ENCODE measurements at places on chromosomes 3 and 15.

- DNase-seq = no peak
These were observed 826.8 kb upstream of the CFAP20DC start for GRCh38 chr3:59876533-59877062.

DNA sequence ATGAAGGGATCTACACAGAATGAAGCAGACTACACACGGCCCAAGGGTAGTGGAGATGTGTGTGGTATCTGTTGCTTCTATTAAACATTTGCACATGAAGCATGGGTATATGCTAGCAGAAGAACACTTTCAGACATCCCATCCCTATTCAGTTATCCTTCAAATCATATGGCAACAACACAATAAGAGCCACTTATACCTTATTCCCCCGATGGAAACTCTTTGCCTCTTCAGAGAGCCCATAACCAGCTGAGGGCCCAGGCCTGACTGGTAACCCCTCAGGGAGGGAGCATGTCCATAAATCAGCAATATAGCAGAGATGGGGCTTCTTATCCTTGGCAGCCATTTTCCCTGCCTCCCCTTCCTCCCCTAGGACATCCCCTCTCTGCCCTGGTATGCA lies 210.6 kb downstream of the FHIT start:
- no peak for DNase-seq

DNA sequence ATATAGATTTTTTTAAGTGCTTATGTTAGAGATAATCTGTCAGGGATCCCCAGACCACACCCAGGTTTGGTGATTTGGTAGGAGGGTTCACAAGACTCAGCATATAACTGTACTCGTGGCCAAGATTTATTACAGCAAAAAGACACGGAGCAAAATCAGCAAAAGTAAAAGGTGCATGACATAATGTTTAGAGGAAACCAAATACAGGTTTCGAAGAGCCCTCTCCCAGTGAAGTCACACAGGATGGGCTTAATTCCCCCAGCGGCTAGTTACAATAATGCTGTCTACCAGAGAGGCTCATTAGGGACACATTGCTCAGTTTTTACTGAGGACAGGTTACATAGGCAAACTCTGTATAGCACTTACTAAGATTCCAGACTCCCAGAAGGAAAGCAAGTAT lies 36.5 kb downstream of the MYO5A start:
- no peak for DNase-seq

DNA sequence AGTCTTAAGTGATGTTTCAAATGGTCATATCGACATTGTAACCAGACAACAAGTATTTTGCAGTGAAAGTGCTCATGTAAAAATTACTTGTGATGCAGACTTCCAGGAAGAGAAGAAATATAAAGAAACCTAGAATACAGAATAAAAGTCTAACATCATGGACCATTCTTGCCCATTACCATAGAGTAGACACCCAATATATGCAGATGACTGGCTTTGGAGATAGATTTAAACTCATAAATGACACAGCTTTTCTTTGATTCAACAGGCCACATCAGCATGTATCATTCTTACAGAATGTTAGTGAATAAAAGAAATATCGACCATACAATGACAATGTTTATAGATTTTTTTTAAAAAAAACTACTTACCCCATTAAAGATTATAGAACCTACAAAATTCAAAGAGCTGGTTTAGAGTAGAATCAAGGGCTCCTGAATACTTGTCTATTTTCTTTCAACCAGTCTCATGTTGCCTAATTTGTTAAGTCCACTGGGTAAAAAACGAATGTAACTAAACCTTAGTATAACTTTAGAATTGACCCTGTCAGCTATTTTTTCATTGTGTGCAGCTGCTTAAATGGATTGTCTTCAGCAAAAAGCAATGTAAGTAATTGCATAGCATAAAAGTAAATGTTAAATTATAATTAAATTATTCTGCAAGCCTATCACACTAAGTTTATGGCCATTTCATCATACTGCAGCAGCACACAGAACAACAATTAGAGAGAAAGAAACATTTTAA lies 268.7 kb upstream of the AGTR1 start:
- DNase-seq = no peak

GRCh38 chr3:115808244-115808643 lies 184.9 kb downstream of the GAP43 start:
- DNase-seq = no peak

DNA sequence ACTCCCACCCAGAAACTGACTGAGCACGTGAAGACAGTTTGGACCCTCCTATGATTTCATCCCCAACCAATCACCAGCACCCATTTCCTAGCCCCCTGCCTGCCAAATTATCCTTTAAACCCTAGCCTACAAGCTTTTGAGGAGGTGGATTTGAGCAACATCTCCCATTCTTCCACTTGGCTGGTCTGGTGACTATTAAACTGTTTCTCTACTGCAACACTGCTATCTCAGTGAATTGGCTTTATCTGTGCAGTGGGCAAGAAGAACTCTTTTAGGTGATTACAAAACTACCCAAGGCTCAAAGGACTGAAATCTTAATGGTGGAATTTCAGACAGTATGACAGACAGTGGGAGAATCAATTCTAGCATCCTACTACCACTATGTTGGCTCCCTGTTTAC lies 57.6 kb downstream of the FOXB1 start:
- DNase-seq = no peak

DNA sequence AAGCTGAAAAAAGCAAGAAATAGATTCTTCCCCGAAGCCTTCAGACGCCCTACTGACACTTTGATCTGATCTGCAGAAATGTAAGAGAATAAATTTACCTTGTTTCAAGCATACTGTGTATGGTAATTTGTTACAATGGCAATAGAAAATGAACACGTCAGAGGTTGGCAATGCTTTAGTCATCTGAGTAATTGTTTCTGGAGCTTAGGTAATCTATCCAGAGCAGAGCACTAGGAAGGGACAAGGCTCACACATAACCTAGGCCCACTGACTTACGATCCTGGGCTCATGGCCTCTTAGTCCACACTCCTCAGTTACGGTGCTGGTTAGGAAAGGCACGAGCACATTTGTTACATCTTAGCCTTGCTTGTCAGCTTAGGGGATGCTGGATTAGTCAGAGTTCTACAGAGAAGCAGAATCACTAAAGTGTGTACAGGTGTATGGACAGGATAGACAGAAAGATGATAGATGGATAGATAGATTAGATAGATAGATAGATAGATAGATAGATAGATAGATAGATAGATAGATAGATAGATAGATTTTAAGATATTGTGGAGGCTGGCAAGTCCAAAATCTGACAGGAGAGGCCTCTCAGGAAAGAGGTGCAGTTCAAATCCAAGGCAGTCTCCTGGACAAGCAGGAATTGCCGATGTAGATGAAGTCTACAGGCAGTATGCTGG lies 46.8 kb upstream of the TBC1D23 start:
- DNase-seq = no peak

DNA sequence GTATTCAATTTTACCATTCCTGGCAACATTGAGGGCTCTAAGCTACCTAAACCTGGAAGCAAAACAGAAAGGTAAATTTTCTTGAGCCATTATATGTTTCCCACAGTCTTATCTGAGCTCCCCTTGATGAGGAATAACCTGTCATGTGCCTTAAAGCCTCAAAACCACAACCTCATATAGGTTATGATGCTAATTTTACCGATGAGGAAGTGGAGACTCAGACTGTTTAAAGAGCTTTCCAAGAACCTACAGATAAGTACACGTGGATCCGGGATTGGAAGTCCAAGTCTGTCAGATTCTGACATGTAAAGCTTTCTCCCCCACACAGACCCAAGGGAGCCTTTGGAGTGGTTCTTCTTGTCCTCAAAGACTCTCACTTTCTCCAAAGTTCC lies 140.5 kb downstream of the SEMA6D start:
- DNase-seq = no peak

DNA sequence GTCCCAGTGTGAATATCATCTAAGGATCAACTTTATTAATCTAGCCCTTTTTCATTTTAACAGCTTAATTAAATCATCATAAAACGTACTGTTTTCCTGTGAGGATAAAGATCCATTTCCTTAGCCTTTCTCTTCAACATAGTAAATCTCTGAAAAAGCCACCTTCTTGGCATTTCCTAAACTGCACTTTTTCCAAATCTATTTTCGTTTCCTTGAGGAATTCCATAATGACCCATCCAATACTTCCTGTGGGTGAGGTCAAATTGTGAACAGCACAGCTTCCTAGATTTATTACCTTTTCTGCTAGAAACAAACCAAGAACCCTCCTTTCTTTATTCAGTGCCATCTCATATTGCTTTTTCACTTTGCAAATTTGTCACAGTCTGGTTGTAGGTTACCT lies 129.4 kb upstream of the CNTN4 start:
- DNase-seq = no peak

GRCh38 chr3:107239703-107240102 lies 137.5 kb upstream of the CCDC54 start:
- no peak for DNase-seq

DNA sequence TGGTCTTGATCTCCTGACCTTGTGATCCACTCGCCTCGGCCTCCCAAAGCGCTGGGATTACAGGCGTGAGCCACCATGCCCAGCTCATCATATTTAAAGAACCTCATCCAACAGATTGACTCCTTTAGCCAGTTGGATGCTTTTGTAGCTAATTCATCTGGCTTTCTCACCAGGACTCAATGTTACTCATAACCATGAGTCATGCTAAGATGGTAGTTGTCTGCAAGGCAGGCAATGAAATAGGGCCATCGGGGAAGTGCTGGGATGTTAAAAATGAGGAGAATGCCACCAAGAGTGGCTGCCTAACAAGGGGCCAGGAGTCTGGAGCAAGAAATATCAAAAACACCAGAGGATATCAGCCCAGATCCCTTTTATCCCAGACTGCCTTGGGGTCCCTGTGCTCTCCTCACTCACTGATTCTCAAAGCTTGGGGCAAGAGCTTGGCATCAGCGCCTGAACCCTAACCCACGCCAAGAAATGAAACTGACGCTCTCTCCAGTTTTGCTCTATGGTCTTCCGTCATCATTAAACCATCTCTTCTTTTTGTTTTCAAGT lies 7.4 kb upstream of the PCOLCE2 start:
- no peak for DNase-seq

GRCh38 chr15:28113394-28114113 lies 14.4 kb upstream of the OCA2 start:
- no peak for DNase-seq

- DNase-seq = no peak
These were observed 1.4 kb upstream of the LRRC3B start for GRCh38 chr3:26621176-26621575.

- DNase-seq = no peak
These were observed 28.0 kb downstream of the SENP8 start for GRCh38 chr15:72146221-72146620.

DNA sequence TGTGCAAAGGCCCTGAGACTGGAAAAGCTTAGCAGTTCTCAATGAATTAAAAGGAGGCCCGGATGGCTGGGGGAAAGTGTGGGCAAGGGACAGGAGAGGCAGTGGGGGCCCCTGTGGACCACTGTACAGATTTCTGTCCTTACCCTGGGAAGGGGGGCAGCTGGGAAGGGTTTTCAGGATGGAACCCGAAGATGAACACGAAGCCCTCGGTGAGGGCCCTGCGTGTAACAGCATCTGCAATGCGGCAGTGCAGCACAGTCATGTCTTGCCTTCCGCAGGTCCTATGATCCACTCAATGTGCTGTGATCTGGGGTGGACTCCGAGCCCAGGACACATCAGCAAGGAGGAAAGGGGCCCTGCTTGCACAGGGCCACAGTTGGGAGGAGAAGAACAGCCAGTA lies 7.9 kb upstream of the ATP2B2 start:
- no peak for DNase-seq

DNA sequence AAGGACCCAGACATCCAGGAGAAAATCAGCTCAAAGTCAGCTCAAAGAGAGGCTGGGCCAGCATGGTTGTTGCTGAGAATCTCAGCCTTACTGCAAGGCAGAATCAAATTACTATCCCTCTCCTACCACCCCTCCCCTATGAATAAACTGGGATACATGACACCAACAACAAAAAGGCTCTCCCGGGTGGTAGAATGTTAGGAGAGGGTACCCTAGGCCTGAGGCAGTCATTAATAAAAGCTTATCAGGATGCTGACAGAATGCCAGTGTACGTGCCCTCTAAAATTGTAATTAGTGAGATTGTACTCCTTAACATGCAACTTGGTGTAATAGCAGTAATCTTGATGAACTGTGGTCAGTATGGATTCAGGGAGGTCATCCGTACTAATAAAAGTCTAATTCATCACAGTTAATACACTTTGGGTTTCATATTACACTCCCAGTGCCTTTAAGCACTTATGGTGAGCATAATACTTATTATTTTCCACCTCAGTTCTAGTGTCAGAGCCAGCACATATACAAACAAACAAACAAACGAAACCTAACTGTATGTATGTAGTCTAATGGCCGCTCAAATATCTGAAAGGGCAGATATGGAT lies 76.5 kb downstream of the B3GALNT1 start:
- DNase-seq = no peak

- no peak for DNase-seq
These were observed 24.6 kb upstream of the CORO2B start for GRCh38 chr15:68553994-68554720.

DNA sequence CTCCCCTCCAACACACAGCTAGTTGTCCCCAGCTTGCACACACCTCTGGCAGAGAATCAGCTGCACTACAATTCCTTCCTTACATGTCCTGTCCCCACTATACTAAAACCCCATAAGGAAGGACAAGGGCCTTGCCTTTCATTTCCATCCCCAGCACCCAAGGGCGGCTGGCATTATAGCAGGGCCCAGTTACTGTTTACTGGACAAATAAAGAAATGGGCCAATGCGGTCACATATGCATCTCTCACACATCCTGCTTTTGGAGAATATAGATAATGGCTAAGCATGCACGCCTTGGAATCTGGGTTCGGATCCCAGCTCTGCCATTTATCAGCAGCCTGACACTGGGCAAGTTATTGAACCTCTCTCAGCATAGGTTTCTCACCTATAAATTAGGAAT lies 99.1 kb downstream of the DAPK2 start:
- DNase-seq = no peak

GRCh38 chr3:53753518-53754183 lies 92.6 kb downstream of the CHDH start:
- no peak for DNase-seq

- DNase-seq = peak; percentile 9
These were observed 111.7 kb downstream of the LMLN start for GRCh38 chr3:198071602-198072287.

- no peak for DNase-seq
These were observed 407.8 kb downstream of the GABRB3 start for GRCh38 chr15:26365077-26365476.
